ENCODE measurements at places on chromosomes 5 and 9. TPM values are rescaled to one million over a fixed set of nuclear protein-coding genes. Genes with fewer than 3 reads are reported as not detected.

DNA sequence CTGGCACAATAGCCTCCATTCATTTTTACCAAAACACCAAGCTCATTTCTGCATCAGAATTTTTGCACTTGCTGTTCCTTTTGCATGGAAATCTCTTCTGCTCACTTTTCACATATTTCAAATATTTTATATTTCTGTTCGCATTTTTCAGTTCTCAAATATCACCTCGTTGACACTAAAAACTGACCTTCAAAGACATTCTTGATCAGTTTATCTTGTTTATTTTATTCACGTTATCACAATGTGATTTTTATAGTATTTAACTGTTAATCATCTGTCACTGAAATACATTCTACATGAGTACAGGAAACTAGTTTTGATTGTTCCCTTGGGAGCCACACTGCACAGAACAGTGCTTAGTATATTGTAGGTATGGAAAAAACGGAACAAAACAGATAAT lies 29.6 kb downstream of the CDH10 start:
- H3K27ac ChIP-seq, result no peak overlapping the region
- no peaks in the 10 kb centered on the region for H3K36me3 ChIP-seq
- DNase-seq, result no peak
- no peaks in the 10 kb centered on the region for H3K27me3 ChIP-seq
- no peak overlapping the region for H3K4me3 ChIP-seq
- no peaks in the 10 kb centered on the region for H3K4me1 ChIP-seq

The CCDC152 gene
- 4.7 TPM for total RNA-seq

DNA sequence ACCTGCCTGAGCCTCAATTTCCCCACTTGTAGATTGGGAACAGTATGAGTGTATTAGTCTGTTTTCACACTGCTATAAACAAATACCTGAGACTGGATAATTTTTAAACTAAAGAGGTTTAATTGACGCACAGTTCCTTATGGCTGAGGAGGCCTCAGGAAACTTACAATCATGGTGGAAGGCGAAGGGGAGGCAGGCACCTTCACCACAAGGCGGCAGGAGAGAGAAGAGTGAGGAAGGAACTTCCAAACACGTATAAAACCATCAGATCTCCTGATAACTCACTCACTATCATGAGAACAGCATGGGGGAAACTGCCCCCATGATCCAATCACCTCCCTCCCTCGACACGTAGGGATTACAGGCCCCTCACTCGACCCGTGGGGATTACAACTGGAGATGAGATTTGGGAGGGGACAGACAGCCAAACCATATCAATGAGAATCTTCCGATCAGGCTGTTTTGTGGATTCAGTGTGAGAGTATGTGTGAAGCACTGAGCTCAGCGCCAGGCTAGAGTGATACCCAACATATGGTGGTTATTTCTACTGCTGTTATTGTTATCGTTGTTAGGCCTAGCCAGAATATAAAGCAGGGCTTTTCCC lies 14.6 kb upstream of the LMX1B start:
- no peak for DNase-seq
- no peaks in the 10 kb centered on the region for H3K4me1 ChIP-seq
- no peak overlapping the region for H3K4me3 ChIP-seq
- H3K36me3 ChIP-seq, result no peaks in the 10 kb centered on the region
- H3K27ac ChIP-seq, result no peak overlapping the region

GRCh38 chr9:3478549-3478953 lies 47.2 kb downstream of the RFX3 start:
- no peak for DNase-seq
- peaks cover 3% of the 10 kb centered on the region for H3K4me1 ChIP-seq
- no peak overlapping the region for H3K4me3 ChIP-seq
- no peaks in the 10 kb centered on the region for H3K27me3 ChIP-seq
- no peak overlapping the region for H3K27ac ChIP-seq

DNA sequence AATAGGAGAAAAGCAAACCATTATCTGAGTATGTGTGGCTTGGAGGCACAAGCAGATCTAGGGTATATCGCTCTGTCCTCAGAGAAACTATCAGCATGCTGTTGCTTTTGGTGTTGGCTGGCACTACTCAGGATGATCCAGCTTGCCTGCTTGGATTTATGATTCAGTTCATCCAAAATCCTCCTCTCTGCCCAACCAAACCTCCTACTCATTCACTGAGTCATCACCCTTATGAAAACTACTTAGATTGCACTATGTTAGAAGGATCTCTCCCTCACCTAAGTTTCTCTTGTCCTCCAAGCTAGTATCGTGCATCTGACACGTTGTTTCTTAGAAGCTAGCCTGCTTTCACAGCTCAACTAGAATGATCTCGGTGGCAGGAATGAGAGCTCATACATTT lies 14.2 kb upstream of the ZBED3 start:
- H3K4me3 ChIP-seq, result no peak overlapping the region
- DNase-seq, result no peak
- H3K36me3 ChIP-seq, result no peaks in the 10 kb centered on the region
- H3K27me3 ChIP-seq, result no peaks in the 10 kb centered on the region
- no peak overlapping the region for H3K27ac ChIP-seq
- no peaks in the 10 kb centered on the region for H3K4me1 ChIP-seq

GRCh38 chr5:141940695-141941271 lies 17.1 kb downstream of the DELE1 start:
- H3K4me3 ChIP-seq, result peak overlapping the region; percentile 6
- H3K27ac ChIP-seq, result peak overlapping the region; percentile 92
- no peaks in the 10 kb centered on the region for H3K27me3 ChIP-seq
- DNase-seq, result no peak

The NUP188 gene
- 75.7 TPM for total RNA-seq

The ZNF366 gene
- total RNA-seq, result 2.2 TPM

All from thoracic aorta (tissue), 2 donors.